Cardiac septum (tissue), 1 donor: ENCODE measurements at places on chromosomes 5 and 9.

- no peak for DNase-seq
Observed at GRCh38 chr5:120258123-120258522, 206.0 kb upstream of the PRR16 start.

GRCh38 chr5:83523929-83524328 is 52.4 kb downstream of the VCAN start:
- no peak for DNase-seq

DNA sequence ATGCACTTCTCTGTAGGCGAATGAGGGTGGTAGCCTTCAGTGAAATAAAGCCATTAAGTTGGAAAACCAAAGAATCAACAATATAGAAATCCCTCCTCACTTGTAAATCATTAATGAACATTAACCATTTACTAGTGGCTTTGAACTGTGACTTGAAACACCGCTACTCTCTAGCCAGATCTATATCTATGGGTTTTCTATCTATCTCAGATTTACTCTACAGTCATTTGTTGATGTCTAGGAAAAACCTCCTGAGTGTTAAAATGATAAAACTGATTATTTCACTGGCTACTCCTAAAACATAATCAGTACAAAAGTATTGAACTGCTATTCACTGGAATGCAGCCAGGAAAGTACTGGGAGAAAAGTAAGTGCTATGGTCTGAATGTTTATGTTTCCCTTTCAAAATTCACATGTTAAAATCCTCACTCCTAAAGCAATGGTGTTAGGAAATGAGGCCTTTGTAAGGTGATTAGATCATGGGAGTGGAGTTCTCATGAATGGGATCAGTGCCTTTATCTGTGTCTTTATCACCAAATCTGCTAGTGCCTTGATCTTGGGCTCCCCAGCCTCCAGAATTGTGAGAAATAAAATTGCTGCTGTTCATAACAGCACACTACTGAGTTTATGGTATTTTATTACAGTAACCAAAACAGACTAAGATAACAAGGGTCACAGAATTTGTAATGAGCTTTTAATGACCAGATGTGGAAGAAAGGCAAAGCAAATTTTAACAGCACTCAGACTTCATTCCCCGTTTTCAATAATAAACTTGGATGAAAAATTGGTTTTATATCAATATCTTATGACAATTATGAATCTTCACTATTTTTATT is 8.6 kb upstream of the OXCT1 start:
- no peak for DNase-seq

DNA sequence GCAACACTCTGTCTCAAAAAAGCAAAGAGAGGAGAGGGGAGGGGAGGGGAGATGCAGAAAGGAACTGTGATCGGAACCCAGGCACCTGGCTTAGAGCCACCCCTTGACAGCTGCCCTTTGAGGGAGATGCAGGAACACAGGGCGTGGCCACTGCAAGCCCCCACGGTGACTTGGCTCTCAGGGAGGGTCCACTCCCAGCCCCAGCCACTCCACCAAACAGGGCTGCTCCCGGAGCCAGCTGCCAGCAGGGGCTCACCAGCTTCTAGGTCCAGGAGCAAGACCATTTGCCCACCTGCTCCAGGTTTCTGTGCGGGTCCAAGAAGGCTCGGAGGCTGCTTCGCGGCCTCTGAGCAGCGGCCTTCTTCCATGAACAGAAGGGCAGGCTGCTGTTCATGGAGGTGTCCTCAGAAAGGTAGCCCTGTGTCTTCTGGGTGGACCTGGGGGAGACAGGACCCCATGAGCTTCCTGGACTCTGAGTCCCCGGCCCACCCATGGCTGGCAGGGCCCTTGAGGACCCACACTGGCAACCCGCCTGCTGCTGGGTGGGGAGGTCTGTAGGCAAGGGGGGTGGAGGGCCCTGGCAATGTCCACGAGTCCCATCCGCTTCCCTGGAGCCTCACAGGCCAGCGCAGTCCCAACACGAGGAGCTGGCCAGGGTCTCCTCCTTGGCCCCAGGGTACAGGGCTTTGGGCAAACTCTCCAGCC is 7.9 kb downstream of the C9orf50 start:
- DNase-seq: no peak

GRCh38 chr9:7238247-7238637 is 480.5 kb downstream of the KDM4C start:
- DNase-seq: no peak

GRCh38 chr5:157602505-157602904 is 26.9 kb upstream of the ADAM19 start:
- no peak for DNase-seq

DNA sequence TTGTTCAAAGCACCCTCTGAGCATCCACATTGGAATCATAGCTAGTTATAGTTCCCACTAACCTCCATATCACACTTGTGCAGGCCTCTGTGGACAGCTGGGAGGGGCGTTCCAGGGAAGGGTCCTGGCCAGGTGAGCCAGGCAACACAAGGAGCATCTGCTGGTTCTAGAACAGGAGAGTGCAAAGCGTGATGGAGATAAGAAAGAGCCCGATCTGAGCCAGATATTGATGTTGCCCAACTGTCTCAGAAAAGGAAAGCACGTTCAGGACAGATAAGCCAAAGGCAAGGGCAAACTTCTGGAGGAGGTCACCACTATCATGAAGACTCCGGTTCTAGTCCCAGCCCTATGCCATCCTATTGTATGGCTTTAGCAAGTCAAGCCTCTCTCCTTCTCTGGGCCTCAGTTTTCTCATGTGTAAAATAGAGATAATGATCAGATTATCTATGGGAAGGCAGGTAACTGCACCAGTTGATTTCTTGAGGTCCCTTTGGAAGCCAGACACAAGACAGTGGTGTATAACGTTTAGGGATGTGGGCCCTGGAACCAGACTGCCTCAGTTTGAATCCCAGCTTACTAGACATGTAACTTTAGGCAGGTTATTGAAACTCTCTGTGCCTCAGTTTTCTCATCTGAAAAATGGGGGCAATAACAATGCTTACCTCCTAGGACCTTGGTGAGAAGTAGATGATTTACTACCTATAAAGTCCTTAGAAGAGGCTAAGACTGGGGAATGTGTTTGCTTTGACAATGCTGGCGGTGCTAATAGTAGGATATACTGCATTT is 19.8 kb downstream of the GABBR2 start:
- no peak for DNase-seq

- DNase-seq: no peak
Observed at GRCh38 chr5:35899800-35900199, 38.6 kb downstream of the CAPSL start.

DNA sequence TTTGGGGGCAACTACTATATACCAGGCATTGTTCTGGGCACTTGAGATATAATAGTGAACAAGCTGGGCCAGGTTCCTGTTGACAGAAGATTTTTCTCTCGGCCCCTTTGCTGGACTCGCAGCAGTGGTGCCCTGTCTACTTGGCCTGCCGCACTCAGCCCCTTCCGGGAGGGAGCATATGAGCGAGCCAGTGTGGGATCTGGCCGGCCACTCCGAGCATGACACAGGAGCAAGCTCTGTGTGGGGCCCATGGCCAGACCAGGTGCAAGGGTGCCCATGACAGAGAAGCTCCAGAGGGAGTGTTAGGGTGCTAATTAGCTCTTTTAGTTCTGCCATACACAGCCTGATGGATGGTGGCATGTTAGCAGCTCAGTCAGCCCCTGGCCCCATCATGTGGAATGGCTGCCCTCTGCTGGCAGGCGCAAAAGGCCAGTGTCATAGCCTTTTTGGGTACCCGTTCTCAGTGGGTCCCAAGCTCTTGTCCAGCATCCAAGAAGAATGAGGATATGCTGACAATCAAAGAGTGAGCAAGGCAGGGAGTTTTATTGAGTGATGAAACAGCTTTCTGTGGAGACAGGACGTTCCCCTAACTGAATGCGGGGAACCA is 9.3 kb upstream of the KIF4B start:
- no peak for DNase-seq

DNA sequence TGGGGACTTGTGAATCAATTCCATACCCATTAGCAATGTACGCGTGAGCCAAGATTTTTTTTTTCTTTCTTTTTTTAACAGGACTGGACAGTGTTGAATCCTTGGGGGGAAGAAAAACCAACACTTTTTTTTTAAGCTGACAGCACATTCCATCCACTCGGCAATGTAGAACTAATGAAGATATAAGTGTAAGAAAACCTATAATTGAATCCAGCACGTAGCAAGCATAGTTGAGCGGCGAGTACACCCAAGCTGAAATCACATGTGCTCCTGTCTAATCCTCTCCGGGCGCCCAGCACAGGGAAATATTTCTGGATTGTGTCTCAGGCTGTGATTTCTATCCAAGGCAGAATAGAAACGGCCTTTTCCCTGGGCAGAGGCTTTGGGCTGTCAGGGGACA is 118.2 kb downstream of the BOD1 start:
- DNase-seq: no peak

- peak; percentile 9 for DNase-seq
Observed at GRCh38 chr9:97386265-97386633, 25.6 kb upstream of the TDRD7 start.

GRCh38 chr5:88275581-88275980 is 6.9 kb upstream of the TMEM161B start:
- DNase-seq: no peak

DNA sequence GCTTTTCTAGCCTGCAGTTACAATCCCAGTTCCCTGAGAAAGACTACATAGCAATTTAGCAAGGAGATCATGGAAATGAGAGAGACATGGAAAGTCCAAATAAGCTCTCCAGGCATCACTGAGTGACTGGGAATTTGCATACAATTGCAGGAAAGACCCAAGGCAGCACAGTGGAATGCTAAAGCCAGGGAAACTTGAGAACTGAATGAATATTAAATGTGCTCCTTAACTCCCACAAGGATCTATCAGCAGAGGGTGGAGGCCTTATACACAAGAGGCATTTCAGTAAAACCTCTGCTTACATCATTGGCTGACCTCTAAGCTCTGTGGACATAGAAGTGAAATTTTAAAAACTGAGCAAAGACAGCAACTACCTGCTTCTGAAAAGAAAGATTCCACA is 355.6 kb upstream of the DAB2 start:
- no peak for DNase-seq

DNA sequence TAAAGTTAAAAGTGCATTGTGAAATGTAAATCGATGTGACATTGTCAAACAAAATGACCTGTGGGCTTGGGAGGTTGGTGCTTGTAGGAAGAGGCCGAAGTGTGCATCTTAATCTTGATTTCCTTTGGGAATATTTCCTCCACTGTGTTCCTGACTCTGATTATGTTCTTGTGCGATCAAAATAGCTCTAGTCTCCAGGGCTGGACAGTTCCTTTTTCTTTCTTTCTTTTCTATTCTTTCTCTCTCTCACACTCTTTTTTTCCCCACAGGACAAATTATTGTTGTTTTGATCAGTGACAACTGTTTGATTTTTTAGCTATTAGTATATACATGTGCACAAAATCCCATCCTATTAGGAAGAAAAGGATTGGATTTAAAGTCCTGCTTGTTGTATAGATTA is 347.5 kb downstream of the ZSWIM6 start:
- DNase-seq: no peak
